ENCODE measurements at places on chromosomes 3 and 15. TPM values are rescaled to one million over a fixed set of nuclear protein-coding genes. Genes with fewer than 3 reads are reported as not detected.

DUOXA2 gene
- not detected for total RNA-seq

SCG5 gene
- total RNA-seq = not detected

SLC28A2 gene
- not detected for total RNA-seq

SLC35A5 gene
- 17.7 TPM for total RNA-seq

IQSEC1 gene
- total RNA-seq = 69.6 TPM

SYNPR gene
- total RNA-seq = not detected

SNTN gene
- not detected for total RNA-seq

CA12 gene
- 1.7 TPM for total RNA-seq

PLCH1 gene
- 0.12 TPM for total RNA-seq

IMPG2 gene
- total RNA-seq = 0.16 TPM

DAG1 gene
- total RNA-seq = 176 TPM

DNA sequence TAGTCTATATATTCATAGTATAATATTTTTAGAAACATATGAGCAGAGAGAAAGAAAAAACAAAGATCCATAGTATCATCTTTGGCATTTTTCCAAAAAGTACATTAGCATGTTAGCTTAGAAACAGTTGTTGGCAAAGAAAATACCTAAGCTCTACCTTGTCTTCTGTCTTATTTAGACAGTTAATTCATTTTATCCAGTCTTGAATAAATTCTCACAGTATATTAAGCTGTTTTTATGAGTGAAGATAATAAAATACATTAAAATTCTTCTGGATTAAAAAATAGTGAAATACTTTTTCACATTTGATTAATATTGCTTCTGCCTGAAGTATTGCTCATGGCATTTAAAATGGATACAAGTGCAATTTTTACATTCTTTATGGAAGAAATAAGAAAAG lies 145.2 kb downstream of the ZIC1 start:
- DNase-seq = no peak

- DNase-seq = no peak
Observed at GRCh38 chr3:186984064-186984463, 53.7 kb downstream of the ST6GAL1 start.

GRCh38 chr3:28042095-28042635 lies 199.3 kb upstream of the CMC1 start:
- no peak for DNase-seq

GRCh38 chr3:28867836-28868235 lies 413.0 kb upstream of the RBMS3 start:
- DNase-seq = no peak

DNA sequence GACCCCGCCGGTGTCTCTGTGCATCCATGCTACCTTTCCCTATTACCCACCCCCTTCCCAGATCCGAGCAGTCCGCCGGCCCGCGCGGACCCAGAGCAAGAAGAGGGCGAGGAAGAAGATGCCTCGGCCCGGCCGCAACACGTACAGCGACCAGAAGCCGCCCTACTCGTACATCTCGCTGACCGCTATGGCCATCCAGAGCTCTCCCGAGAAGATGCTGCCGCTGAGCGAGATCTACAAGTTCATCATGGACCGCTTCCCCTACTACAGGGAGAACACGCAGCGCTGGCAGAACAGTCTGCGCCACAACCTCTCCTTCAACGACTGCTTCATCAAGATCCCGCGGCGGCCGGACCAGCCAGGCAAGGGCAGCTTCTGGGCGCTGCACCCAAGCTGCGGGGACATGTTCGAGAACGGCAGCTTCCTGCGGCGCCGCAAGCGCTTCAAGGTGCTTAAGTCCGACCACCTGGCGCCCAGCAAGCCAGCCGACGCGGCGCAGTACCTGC lies 788 bp downstream of the FOXB1 start:
- no peak for DNase-seq

DNA sequence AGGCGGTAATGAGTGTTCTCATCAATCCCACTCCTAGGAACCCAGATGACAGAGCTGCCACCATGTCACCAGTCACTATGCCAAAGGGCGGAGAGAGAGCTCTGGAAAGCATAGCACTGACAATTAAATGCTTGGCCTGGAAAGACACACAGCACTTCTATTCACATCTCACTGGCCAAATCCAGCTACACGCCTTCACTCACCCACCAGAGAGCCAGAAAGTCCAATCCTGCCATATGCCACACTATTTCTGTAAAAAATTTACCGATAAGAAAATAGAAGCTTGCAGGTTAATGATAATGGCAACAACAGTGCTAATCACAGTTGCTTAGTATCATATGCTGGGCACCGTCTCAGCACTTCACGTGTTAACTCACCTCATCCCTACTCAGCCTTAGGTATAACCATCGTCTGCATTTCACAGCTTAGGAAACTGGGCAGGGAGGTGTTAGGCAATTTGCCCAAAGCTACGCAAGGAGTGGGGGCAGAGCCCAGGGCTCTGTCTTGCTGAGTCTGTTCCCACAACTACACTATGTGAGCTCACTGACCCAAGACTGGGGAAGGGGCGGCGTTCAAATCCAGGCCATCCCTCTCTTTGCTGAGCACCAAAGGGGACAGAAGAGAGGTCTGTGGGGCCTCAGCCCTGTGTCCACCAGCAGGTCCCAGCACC lies 16.5 kb downstream of the KLHL25 start:
- peak; percentile 63 for DNase-seq

GRCh38 chr3:195061756-195062655 lies 209.0 kb downstream of the XXYLT1 start:
- DNase-seq = no peak

GRCh38 chr15:25905140-25905539 lies 42.0 kb upstream of the ATP10A start:
- no peak for DNase-seq

GRCh38 chr15:45442507-45443135 lies 64.3 kb upstream of the GATM start:
- no peak for DNase-seq

DNA sequence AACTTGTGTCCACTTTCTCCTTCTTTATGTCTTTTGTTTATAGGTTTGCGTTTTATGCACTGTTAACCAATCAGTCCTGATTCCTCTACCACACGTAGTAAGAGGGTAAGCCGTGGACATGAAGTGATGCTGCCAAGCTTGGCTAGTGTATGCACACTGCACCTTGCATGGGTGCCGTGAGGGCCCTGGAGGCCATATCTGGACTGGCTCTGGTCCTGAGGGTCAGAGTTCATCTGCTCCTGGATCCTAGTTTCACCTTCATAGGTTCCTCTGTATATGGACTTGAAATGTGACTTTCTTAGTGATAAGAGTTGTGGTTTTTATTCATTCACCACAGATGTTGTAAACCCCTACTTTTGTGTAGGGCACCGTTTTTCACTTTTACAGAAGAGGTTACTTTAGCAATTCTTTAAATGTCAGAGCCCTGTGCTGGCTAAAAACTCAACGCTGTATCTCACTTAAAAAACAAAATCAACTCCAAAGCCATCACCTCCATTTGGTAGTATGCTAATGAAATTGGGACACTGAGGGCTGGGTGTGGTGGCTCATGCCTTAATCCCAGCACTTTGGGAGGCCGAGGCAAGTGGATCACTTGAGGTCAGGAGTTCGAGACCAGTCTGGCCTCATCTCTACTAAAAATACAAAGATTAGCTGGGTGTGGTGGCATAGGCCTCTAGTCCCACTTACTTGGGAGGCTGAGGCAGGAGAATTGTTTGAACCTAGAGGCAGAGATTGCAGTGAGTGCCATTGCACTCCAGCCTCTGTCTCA lies 22.9 kb downstream of the SIAH2 start:
- DNase-seq = no peak

GRCh38 chr3:133488785-133489367 lies 84.6 kb upstream of the CDV3 start:
- no peak for DNase-seq

DNA sequence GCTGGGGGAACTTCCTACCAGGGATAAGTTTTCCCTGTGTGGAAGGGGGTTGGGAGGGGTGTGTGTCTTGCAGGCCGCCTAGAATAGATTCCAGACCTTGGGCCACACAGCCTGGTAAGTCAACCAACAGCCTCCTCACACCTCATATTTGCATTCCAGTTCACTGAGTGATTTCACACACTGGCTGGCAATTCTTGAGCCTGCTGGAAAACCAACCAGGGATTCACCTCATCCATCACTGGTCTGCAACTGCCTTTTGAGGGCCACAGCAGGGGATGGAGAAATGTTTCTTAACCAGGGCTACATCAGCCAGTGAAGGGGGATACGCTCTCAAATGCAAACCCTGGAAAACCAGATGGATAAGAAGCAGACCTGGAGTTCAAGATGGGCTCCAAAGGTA lies 2.0 kb downstream of the FSTL1 start:
- peak; percentile 62 for DNase-seq

- DNase-seq = no peak
Observed at GRCh38 chr3:179373938-179374337, 26.4 kb downstream of the MFN1 start.
